ENCODE measurements at places on chromosomes 1 and 21.

DNA sequence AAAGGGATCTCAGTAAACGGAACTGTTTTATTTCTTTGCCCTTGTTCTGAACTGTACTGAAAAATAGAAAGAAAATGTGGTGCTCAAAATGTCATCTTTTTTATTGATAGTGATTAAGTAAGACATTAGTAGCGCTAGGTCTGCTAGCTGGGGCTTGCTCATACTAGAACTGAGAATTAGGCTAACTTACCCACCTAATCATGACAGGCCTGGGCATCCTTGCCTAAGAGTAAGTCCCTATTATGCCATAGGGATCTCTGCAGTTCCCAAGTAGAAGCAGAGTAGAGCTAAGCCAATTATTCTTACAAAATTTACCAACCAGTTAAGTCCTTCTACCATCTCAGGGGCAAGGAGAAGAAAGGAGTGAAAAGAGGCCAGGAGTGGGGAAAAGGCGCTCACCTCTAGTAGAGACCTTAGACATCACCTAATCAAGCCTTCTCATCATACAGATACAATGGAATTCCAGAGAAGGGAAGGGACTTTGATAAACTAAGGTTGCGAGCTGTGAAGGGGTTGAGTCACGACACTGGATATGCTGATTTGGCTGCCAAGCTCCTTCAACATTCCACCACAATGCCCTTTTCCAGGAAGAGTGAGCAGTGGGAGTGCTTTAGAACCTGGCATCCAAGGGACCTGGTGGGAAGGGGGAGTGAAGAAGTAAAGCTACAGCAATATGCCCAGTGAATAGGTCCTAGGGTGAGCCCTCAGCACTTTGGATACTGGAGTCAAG, 27.7 kb upstream of the RPTN start:
- no peak for DNase-seq

DNA sequence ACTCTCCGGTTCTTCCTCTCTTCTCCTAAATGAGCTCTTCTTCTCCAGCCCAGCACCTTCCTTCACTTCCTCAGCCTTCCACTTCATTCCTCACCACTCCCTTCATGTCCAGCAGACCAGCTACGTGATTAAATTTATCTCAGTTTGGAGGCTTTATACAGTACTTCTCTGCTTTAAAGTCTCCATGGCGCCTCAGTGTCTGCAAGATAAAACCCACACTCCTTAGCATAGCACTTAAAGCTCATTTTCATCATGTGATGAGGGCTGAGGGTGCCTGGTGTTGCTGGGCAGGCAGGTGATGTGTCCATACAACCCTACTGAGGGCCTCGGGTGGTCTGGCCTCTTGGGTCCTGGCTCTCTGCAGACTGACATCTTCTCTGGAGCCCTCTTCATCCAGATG, 7.7 kb downstream of the SLC5A9 start:
- DNase-seq: no peak

DNA sequence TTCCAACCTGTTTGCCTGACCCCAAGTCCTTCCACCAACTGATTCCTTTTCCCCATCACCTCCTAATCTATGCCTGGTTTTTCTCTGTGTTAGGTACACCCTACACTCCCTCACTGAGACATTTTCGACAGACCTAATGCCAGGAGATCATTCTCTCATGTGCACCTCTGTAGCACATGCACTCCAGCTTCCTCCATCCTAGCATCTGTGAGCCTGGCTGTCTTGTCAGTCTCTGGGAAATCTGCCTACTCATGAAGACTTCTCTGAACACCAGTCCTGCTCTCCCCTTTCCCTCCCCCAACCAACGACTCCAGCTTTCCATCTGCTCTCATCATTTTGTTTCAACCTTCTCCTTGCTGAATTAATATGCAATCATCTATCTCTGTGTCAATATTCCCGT, 987 bp downstream of the MED8 start:
- no peak for DNase-seq

GRCh38 chr1:6434186-6434585, 9.6 kb downstream of the ESPN start:
- DNase-seq: no peak

GRCh38 chr1:24827379-24828135, 82.3 kb downstream of the CLIC4 start:
- DNase-seq: no peak

GRCh38 chr1:64263856-64264255, 60.4 kb downstream of the UBE2U start:
- DNase-seq: no peak

DNA sequence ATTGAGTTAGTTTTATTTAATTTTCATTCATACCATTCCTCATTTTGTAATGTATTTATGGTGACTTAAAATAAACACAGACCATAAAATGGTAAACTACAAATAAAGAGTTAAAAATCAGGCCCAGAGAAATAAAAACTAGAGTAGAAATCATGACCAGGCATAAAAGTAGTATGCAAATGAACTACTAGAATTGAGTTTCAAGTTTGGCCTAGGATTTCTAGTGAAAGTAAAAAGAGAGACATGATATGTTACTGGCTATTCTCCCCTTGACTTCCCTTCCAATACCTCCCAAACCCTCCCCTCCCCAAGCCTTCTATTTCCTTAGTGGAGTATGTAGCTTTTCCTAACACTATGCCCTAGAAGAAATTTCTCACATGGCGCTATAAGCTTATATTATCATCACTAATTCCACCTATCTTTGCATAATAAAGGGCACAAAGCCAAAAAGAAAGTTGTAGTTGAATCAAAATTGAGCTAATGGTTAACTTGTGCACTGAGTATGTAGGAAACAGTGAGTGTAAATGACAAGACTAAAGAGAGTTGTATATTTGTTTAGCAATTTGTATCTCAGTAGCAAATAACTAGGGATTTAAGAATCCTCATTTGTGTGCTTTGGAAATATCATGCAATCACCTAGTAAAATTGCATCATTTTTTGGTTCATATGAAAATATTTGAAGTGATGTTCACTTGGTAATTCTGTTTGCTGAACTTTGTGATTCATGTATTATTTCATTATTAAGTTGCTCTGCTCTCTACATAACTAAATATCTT, 29.7 kb upstream of the CDC14A start:
- no peak for DNase-seq

DNA sequence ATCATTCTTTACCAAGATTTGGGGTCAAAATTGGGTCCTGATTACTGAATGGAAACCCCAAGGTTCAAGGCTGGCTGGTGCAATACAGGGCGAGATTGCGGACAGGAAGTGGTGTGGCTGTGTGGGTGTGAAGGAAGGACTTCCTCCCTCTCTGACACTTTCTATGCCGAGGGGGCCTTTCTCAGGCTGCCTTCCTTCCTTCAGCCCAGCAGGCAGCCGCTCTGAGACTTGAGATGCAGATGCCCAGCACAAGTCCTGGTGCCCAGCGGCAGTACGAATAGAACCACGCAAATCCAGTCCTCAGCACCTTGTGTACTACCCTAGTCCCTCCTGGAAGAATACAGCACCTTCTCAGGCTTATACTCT, 16.3 kb downstream of the BATF3 start:
- peak; percentile 79 for DNase-seq

DNA sequence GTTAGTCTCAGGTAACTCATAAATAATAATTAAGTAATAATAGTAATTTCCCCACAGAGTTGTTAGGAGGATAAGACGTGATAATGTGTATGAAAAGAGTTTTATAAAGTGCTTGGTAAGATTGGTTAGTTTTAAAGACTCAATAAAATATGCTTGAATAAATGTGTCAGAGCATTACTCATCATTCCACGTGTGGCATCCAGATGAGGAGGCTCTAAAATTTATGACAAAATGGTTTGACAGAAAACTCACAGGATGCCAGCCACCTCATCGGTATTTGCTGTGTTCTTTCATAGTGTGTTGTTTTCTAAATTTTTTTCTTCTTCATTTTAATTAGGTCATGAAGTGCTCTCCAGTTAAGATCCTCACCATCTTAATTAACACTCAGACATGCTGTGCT, 19.1 kb upstream of the SPAG17 start:
- no peak for DNase-seq

DNA sequence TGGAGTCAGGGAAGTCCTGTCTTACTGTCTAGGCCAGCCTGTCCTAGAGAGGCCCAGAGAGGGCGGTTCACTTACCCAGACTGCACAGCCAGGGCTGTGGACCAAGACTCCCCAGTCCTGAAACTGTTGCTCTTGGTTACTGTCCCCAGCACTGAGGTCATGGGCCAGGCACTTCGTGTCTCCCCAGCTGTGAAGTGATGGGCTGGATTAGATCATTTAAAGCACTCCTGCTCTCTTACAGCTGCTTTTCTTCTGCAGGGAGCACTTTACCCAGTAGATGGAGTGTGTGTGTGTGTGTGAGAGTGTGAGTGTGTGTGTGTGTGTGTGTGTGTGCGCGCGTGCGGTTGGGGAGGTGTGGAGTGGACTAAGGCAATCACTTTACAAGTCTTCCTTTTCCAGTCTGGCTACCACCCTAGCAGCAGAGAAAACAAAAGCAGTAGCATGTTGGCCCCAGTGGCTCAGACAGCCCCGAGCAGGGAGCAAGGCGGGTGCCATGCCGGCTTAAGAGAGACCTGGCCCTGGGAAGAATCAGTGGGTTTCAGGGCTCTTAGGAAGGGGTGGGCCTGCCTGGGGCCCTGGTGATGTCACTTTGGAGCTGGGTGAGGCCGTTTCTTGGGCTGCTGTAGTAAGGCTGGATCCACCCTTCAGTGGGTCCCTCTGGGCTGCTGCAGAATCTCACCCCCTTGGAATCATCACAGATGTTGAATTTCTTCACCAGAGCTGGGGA, 2.4 kb downstream of the SPSB1 start:
- peak; percentile 71 for DNase-seq

- no peak for DNase-seq
Observed at GRCh38 chr21:28537371-28538079, 455.2 kb downstream of the LTN1 start.

DNA sequence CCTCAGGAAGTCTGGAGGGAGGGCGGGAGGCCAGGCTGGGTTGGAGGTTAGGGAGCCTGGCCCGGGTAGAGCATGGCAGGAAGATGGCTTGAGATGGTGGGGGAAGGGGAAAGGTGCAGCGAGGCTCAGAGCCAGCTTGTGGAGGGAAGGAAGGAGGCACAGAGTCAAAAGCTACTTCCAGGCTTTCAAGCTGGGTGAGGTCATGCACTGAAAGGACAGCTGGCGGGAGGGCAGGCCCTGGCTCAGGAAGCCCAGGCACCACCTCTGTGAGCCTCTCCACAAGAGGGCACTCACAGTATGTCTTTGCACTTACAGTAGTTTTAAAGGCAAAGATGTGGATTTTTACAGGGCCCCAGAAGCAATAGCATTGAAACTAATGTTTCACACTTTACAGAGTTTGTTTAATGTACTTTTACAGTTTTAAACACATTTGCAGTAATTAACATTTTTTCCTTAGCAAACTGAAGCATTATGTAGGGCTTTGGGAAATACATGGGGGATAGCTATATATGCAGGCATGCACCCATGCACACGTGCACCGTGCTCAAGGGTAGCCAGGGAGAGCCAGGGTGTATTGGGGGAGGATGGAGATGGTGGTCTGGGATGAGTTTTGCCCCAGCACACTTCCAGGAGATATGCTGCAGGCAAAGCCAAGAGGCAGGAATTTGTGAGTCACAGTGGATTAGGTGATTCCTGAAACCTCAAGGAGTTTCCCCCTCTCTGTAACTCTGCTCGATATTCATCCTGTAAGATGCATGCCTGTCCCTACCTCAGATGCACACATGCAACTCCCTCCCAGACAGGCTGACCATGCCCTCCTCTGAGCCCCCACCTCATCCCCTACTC, 6.1 kb upstream of the ADAM15 start:
- DNase-seq: peak; percentile 83

- DNase-seq: peak; percentile 54
Observed at GRCh38 chr1:98661544-98662355, at the start of gene SNX7. Gene SNX7, plus strand, starts transcription at chr1:98661721. Its CDS starts 11 bp downstream, at chr1:98661732.

GRCh38 chr1:103949779-103950178, 200.1 kb downstream of the AMY1C start:
- DNase-seq: no peak

GRCh38 chr1:106080608-106081325, 975.7 kb upstream of the PRMT6 start:
- no peak for DNase-seq

- DNase-seq: no peak
Observed at GRCh38 chr1:152089014-152089674, at the start of gene TCHHL1. Gene TCHHL1, minus strand, starts transcription at chr1:152089064. Its CDS starts 921 bp downstream, at chr1:152088143.

DNA sequence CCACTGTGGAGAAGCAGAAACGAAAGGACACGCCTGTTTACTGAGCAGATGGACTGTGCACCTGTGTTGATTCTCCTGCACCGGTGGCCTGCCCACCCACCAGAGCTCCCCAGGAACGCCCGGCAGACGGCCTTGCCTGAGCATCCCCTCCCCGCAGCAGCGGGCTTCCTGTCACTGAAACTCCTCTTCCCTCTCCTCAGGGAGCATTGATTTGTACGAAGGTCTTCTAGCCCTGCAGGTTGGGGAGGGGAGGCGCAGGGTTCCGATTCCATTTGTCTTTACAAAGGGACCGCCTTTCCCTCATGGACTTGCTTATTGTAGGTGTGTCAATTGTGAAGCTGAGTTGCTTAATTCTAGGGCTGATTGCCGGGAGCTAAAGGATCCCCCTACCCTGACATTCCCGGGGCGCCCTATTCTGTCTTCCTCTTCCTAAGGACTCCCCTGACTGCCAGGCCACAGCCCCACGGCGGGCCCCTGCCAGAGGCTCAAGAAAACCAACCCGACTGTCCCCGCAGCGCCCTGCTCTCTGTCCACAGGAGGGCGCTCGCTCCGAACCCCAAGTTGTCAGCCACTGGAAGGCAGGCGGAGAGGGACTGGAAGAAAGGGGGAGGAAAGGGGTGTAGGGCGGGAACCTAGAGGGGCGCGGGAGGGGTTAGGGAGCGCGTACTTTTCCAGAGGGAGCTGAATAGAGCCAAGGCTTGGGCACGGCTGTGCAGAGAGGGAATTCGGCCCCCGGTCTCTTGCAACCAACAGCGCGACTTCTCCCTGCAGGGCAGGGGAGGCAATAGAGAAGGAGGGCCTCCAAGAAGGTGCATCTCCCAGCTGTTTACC, 2.8 kb downstream of the S100A6 start:
- DNase-seq: peak; percentile 87

DNA sequence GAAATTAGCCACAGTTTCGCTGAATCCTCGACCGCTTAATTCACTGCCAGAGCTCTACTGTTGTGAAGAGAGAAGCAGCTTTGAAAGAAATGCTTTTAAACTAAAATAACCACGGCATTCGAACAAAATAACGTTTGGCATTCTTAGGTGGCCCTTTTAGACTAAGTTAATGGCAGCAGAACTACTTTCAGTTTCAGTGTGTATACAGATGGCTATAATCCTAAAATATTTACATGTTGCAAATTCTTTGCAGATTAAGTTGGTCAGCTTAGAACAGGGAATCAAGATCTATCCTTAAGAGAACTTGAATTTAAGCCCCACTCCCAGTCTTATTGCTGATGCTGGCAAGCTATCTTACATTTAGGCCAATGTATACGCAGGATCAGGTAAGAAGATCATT, 62.7 kb downstream of the ADSS2 start:
- no peak for DNase-seq

GRCh38 chr1:45246760-45247159, 40.4 kb upstream of the ZSWIM5 start:
- DNase-seq: no peak

DNA sequence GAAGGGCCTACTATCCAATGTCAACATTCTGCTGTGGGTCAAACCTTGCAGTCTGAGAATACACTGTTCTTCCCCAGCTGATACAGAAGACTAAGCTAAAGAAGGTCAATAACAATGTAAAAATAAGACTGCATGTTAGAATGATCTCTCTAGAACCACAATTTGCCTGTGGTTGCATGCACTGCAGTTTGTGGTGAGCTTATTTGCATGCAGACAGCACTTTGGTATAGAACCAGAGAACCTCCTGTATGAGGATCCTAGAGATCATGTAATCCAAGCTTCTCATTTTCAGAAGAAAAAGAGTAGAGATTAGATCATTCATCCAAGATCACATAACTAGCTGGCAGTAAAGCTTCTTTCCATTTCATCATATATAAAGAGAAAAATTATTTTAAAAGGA, 15.8 kb downstream of the SYNJ1 start:
- DNase-seq: peak; percentile 63

GRCh38 chr1:47758341-47759250, 238.6 kb downstream of the TRABD2B start:
- no peak for DNase-seq

All from GM13976 (cell line).